ENCODE measurements at places on chromosomes 1 and 21. TPM values are rescaled to one million over a fixed set of nuclear protein-coding genes. Genes with fewer than 3 reads are reported as not detected.

GRCh38 chr1:32772281-32773017, 44.7 kb downstream of the YARS1 start:
- DNase-seq: no peak

GRCh38 chr1:231934797-231935196, 308.2 kb downstream of the DISC1 start:
- peak; percentile 64 for DNase-seq

DNA sequence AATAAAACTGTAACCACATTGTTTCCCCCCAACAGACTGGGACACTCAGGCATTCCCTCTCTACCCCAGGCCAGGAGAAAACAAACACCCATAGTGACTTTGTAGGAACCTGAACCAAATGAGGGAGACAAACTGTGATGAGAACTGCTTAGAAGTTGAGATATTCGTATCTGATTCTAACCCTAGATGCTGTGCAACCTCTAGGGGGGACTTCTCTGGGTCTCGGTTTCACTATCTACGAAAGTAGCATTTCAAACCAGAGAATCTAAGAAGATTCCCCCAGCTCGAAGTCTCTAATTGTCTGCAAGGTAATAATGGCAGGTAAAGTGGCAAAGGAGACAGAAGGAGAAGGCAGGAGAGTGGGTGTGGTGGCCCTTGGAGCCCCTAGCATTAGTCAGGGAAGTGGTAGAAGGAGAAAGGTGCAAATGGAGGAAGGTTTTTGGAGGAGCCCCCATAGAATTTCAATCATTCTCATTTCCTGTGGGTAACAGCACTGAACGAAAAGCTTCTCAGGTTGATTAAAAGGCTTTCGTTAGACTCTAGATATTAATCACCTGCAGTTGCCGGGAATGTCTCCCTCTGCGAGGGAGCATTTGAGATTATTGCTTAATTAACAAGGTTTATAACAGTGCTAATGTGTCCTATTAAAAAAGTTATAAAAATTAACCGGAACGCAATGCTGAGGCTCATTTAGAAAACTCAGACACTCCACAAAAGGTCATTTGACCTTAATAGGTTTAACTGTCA, 46.4 kb downstream of the BEND5 start:
- no peak for DNase-seq

DNA sequence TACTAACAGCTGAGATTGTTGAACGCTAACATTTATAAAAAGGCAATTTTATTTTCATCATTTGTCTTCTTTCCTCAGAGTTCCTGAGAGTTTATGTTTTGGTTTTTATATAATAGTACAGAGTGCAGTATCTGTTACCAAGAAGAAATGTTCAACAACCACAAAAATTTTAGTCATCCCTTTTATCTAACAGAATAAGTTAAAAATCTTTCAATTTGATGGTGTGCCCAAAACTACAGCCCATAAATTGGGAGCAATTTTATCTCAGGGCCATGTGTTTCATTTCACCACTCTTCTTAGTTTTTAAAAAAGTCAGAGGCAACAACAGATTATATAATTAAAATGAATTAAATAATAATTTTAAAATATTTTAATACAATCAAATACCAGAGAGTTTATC, 37.1 kb downstream of the NEXN start:
- no peak for DNase-seq

DNA sequence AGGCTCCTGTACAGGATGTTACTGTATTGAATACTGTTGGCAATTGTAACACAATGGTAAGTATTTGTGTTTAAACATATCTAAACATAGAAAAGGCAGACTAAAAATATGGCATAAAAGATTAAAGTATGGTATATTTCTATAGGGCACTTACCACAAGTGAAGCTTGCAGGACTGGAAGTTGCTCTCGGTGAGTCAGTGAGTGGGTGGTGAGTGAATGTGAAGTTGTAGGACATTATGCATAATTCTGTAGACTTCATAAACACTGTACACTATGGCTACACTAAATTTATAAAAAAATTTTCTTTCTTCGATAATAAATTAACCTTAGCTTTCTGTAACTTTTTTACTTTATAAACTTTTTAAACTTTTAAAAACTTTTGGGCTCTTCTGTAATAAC, 13.7 kb upstream of the TRIM62 start:
- no peak for DNase-seq

DNA sequence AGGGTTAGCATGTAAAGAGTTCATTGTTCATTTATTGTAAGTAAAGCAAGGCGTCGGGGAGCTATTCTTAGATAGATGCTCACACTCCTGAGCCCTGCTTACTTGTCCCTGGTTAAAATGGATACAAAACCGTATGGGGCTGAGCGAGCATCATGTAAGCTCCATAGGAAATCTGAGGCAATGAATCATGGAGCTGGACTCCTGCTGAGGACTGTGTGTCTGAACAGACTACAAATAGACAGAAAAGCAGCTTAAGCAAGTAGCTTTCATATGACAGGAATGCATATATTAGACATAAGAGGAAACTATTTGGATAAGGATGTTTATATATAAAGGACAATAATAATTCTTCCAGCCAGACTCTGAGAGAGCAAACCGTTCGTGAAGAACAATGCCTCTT, 604.9 kb upstream of the PTBP2 start:
- no peak for DNase-seq

DNA sequence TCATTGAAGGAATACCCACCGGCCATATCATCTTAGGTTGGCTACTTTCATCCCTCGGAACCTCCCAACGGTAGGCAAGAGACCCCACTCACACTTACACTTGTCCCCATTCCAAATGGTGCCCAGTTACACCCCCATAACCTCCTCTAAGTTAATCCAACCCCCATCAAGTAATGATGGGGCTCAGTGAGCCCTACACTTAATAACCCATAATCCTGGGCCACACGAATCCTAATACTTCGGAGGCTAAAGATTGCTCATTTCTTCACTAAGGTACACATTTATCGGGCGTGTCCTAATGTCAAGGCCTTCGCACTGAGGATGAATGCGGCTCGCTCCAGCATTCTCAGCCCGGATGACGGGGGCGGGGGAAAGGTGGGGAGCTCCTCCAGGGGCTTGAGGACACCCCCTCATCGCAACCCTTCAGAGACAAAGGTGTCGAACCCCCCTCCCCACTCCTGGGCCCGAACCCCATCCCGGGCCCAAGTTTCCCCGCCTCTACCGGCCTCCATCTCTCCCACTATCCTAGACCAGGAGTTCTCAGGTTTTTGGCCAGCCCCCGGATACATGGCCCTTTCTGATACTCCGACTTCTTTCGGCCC, 435 bp downstream of the ILF2 start:
- no peak for DNase-seq

DNA sequence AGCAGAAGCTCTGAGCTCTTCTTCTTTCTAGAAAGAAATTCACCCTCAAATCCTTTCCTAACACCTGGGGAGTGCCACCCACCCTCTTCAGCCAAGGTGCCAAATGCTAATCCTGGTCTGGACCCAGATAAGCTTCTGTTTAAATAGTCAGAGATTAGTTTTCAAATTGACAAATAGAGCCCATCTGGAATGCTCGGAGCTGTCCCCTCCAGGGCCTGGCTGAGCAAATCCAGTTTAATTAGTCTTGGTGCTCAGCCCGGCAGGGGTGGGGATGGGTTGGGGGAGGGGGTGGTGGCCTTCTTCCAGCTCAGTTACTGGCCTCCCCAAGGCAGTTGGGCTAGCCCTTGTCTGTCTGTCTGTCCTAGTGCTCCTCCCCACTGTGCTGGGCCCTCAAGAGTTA, 269.5 kb downstream of the GRIK3 start:
- no peak for DNase-seq

- DNase-seq: no peak
Measured at GRCh38 chr1:86389307-86389706, 6.8 kb downstream of the ODF2L start.

DNA sequence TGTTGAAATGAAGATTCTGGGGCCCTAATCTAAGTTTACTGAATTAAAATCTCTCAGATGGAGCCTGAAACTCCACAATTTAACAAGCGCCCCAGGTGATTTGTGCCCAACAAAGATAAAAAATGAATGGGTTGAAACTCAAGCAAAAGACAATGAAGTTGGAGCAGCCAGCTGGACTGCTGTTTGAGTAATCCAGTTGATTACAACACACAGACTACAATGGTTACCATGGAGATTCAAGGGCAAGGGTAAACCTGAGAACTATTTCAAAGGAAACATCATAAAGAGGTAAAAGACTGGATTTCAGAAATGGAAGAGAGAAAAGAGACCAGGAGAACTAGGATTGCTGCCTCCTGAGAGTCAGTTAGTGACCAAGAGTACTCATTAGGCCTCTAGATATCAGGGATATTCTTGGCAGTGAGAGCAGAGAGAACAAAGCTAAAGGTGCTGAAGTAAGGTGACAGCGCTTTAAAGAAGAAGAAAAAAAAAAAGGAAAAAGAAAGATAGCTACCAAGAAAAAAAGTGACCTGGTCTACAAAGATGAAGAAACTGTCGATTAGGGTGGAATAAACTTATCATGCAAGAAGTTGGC, 44.5 kb downstream of the LRRC53 start:
- no peak for DNase-seq

DNA sequence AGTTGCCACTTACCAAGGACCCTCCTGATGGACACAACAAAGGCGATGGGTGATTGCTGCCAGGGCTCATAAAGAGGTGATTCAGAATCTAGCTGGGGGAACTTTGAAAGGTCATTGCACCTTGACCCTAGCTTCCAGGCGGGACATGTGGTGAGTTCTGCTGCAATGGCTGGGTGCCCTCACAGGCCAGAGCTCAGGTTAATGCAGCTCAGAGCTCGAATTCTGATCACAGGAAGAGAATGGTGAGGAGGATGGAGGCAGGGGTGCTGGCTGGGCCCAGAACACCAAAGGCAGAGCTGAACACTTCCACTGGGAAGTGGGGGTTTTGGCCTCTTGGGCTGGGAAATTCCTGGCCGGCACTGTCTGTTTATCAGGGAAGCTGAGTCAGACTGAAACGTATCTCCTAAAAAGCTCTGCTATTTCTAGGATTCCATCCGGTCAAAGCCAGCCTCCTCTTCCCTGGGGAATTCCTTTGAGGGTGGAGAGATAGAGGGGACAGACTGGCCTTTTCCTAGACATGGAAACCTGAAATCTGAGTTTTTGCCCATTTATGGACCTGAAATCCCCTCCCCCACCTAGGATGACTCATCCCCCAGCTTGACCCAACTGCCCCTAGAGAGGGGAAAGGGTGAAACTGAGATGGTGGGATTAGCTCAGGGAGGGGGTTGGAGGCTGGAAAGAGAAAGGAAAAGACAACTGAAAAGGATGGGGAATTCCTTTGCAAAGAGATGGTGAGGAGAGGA, 27.2 kb downstream of the NUAK2 start:
- peak; percentile 40 for DNase-seq

GRCh38 chr1:55775007-55775406, 559.8 kb upstream of the USP24 start:
- DNase-seq: no peak

DNA sequence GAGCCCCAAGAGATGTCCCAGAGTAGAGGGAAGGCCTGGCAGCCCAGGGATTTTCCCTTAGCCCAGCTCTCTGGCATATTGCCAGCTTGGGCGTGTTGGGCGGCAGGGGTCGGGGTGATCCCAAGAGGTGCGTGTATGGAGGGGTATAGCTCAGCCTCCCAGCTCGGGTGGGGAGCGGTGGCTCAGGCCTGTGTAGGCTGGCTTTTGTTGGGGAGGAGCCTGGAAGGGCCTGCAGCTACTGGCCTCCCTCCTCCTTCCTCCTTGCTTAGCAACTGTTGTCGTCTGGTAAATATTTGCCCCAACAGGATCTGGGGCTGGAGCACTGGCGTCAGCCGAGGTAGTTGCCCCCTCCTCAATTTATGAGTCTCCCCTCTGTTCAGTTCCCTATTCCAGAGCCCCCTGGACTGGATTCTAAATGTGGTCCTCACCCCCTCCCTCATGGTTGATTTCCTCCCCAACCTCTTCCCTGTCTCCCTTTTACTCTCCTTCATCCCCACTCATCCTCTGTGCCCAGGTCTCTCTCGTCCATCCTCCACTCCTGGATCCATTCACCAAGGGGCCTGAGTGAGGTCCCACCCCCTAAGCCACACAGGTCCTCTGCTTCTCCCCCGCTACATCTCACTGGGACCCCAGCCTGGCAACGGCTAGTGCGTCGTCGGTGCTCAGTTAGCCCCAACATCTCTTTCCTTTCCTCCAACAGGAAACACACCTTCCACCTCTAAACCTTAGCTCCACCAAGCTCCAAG, 10.3 kb upstream of the LMNA start:
- peak; percentile 71 for DNase-seq

DNA sequence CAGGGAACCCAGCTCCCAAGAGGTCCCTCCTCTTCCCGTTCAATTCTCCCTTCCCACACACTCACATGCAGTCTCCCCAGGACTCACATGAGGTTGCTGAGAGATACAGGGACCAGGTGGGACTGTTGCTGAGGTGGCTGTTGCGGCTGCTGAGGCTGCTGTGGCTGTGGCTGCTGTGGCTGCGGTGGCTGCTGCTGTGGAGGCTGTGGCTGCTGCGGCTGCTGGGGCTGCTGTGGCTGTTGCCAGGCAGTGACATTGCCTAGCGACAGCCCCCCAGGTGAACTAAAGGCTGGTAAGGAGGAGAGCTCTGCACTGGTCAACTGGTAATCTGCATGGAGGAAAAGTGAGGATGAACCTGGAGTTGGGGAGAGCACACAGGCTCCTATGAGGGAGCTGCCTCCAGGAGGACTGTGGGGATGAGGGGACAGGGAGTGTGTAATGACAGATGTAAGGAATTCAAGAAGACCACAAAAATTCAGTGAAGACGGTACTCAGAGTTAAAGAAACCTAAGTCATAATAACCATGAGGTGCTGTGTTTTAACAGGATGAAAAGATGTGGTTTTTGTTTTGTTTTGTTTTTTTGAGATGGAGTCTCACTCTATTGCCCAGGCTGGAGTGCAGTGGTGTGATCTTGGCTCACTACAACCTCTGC, 31.8 kb downstream of the MEF2D start:
- DNase-seq: no peak

- no peak for DNase-seq
Measured at GRCh38 chr1:167342846-167343245, 122.2 kb downstream of the POU2F1 start.

- DNase-seq: no peak
Measured at GRCh38 chr1:86105533-86105866, 51.1 kb downstream of the COL24A1 start.

DNA sequence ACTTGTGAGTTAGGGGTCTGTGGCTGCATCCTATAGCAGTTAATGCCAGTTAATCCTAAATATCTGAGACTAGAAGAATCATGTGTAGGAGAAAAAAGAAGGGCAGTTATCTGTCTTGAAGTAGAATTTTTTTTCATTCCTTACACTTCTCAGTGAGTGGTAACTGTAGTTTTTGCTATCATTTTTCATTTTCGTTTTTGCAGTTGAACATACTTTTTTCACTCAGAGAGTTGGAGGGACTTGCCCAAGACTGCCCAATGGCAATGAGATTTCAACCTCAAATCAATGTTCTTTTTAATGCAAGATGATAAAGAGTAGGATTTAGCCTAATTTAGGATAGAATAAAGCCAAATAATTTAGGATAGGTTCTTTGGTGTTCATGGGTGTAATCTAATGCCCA, 5.5 kb downstream of the PRDX6 start:
- DNase-seq: no peak

TMEM82 gene
- 4.9 TPM for total RNA-seq

TTC22 gene
- 24.9 TPM for total RNA-seq

RSPO1 gene
- 6.0 TPM for total RNA-seq

GBP4 gene
- 4.6 TPM for total RNA-seq

RASSF5 gene
- 49.5 TPM for total RNA-seq

CHRM3 gene
- 4.4 TPM for total RNA-seq

KRTAP20-4 gene
- not detected for total RNA-seq

KIF26B gene
- total RNA-seq: 0.32 TPM
